CD4-positive, alpha-beta memory T cell (primary cell): ENCODE measurements at places on chromosomes 11 and 22. TPM values are rescaled to one million over a fixed set of nuclear protein-coding genes. Genes with fewer than 3 reads are reported as not detected.

DNA sequence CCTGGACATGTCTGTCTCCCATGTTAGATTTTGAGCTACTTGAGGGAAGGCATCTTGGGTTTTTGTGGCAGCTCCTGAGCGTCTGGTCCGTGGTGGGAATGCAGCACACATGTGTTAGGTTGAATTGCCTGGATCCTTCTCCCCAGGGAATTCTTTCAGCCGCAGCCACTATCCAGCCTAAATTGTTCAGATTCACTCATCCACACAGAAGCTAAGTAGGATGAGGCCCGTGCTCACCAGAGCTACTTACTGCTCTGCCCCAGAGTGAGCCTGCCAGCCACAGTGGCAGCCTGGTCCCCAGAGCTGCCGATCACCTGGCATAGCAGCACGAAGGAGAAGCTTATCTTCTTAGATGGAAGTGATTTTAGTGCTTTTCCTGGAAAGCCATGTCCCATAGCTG is 34.4 kb upstream of the SORL1-AS1 start:
- H3K27me3 ChIP-seq = no peaks in the 10 kb centered on the region
- no peak for DNase-seq
- H3K4me1 ChIP-seq = peaks cover 33% of the 10 kb centered on the region
- no peak overlapping the region for H3K4me3 ChIP-seq

Gene ARAP1
- 36.8 TPM for polyA plus RNA-seq

DNA sequence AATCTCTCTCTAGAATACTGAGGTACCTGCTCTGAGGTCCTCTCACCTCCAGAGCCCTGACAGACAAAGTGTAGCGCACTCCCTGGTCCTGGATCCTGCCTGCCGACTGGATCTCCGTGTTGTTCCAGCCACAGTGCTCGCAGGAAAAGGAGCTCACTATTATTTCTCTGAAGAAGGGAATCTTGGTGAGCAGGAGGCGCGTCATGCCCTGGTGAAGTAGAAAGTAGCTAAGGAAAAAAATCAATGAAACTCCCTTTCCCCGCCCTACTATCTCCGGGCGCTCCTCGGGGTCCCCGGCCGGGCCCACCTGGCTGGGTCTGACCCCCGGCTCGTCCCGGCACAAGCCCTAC is 412 bp downstream of the ZPR1 start:
- DNase-seq = peak; percentile 9
- H3K36me3 ChIP-seq = peaks cover 40% of the 10 kb centered on the region
- no peaks in the 10 kb centered on the region for H3K27me3 ChIP-seq
- peaks cover 45% of the 10 kb centered on the region for H3K4me1 ChIP-seq
- peak overlapping the region; percentile 84 for H3K27ac ChIP-seq
- peak overlapping the region; percentile 55 for H3K4me3 ChIP-seq

Gene MS4A12
- not detected for polyA plus RNA-seq

- DNase-seq = no peak
- no peaks in the 10 kb centered on the region for H3K4me1 ChIP-seq
- peaks cover 3% of the 10 kb centered on the region for H3K27me3 ChIP-seq
- no peak overlapping the region for H3K27ac ChIP-seq
- H3K36me3 ChIP-seq = no peaks in the 10 kb centered on the region
These were observed 92.9 kb downstream of the SLC17A6 start for GRCh38 chr11:22431106-22431505.

- H3K27ac ChIP-seq = no peak overlapping the region
- no peaks in the 10 kb centered on the region for H3K27me3 ChIP-seq
- peaks cover 46% of the 10 kb centered on the region for H3K4me1 ChIP-seq
- H3K36me3 ChIP-seq = peaks cover 26% of the 10 kb centered on the region
- no peak overlapping the region for H3K4me3 ChIP-seq
These were observed 3.9 kb downstream of the BET1L start for GRCh38 chr11:203056-203944.

DNA sequence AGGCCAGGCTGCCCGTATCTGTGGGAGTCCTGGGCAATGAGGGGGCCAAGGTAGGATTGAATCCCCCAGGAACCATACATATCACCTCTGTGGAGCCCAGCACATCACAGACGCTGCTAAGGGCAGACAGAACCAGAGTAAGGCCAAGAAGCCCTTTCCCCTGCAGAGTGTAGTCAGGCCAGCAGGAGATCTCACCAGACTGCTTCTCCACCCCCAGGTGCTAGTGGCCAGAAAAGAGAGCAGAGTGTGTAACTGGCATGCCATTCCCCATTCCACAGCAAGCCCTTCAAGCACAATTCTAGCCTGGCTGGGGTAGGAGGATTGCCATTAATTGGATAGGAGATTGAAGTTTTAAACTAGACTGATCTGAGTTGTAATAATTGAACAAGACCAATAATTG is 28.0 kb upstream of the FCHSD2 start:
- no peaks in the 10 kb centered on the region for H3K4me1 ChIP-seq
- H3K36me3 ChIP-seq = no peaks in the 10 kb centered on the region
- no peak overlapping the region for H3K27ac ChIP-seq
- no peak for DNase-seq
- H3K27me3 ChIP-seq = no peaks in the 10 kb centered on the region

DNA sequence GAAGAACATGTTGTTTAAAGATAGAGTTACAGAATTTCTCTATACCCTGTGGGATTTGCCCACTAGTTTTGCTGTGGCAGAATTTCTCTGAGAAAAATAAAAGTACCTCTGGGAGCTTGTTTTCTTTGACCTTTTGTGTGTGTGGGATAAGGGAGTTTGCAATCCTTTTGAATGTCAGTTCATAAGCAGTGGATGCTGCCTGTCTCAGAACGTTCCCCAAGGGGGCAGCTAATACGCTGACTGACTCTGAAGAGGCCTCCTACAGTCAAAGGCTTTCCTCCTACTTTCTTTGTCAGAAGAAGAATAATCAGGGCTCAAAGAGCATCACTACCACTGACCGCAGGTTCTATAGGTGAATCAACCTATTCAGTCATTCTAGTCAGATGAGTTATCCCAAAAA is 140.6 kb downstream of the AASDHPPT start:
- no peak for DNase-seq
- no peaks in the 10 kb centered on the region for H3K27me3 ChIP-seq
- H3K36me3 ChIP-seq = no peaks in the 10 kb centered on the region
